ENCODE measurements at places on chromosomes 1 and 21. TPM values are rescaled to one million over a fixed set of nuclear protein-coding genes. Genes with fewer than 3 reads are reported as not detected.

DNA sequence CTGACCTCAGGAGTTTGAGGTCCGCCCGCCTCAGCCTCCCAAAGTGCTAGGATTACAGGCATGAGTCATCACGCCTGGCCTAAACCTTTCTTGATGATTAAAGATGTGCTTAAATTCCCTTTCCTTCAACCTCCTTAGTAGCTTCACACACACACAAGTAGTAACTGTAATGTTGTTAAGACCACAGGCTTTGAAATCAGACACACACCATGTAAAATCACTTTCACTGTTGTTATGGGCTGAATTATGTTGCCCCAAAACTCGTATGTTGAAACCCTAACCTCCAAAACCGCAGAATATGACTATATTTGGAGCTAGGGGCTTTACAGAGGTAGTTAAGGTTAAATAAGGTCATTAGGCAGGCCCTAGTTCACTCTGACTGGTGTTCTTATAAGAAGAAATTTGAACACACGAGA lies 180.2 kb downstream of the NR5A2 start:
- no peak for DNase-seq

Gene HPDL
- total RNA-seq, result not detected

- no peak for DNase-seq
Measured at GRCh38 chr1:44326024-44326701, 28.9 kb downstream of the ERI3 start.

Gene UTS2
- 3.0 TPM for total RNA-seq

- DNase-seq, result no peak
Measured at GRCh38 chr1:235510823-235511222, 6.6 kb upstream of the B3GALNT2 start.
